NCI-H1436 treated with DMSO at 0.1 percent for 48 hours (cell line): ENCODE measurements at places on chromosomes 6 and 20.

- DNase-seq = no peak
Measured at GRCh38 chr20:58707770-58708169, 15.2 kb downstream of the NPEPL1 start.

- no peak for DNase-seq
Measured at GRCh38 chr6:33505548-33506370, 51.4 kb downstream of the ZBTB9 start.

DNA sequence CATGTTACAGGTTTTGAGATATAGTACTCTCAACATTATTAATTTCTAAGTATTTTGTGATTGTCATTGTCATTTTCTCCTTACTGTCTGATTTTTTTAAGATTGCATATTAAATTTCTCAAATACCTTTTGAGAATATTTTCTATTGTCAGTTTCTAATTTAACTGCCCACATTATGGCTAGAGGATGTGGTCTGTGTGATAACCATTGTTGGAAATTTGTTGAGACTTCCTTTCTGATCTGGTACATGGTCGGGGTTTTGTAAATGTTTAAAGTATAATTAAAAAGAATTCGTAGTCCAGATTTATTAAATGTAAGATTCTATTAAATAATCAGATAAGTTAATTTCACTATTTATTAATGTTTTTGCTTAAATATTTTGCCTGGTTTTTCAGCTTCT, 60.1 kb downstream of the SLX4IP start:
- no peak for DNase-seq

DNA sequence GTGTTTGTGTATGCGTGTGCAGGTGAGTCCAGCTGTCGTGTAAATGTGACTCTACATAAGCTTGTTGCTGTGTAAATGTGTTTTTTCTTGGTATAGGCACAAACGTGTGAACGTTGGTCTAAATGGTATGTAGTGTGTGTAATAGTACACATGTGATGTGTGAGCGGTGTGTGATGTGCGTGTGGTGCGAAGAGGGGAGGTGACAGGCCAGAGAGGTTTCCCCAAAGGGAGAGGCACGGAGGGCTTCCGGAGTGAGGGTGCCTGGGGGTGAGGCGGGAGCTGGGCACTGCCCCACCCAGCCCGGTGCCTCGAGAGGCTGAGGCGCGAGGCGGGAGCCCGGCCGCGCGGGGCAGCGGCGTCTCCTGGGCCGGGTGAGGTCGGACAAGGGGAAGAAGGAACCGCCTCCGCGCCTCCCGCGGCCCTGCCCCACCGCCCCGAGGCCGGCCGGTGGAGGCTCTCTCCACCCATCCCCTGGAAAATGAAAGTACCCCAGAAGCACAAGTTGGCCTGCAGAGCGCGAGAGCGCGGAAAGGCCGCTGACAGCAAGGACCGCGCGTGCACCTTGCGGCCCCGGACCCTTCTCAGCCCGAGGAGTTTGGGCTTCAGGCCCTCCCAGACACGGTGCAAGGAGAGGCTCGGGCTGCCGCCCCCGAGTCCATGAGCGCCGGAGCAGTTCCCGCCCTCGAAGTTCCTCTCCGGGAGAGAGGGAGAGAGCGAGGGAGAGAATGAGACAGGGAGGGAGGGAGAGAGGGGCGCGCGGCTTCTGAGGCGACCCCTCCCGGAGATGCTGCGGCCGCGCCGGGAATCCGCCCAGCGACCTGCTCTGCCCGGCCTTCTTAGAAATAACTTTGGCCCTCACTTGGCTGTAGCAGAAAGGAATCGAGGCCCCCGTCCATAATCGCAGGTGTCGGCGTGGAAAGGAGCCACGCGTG, 43.2 kb upstream of the OSTM1 start:
- no peak for DNase-seq

- DNase-seq = no peak
Measured at GRCh38 chr6:113458368-113459010, 398.7 kb upstream of the MARCKS start.

- DNase-seq = no peak
Measured at GRCh38 chr20:1870792-1871550, 24.2 kb upstream of the SIRPA start.

- DNase-seq = no peak
Measured at GRCh38 chr6:67608099-67608749, 1026.9 kb upstream of the ADGRB3 start.

GRCh38 chr6:119838043-119838442, 488.5 kb upstream of the MAN1A1 start:
- DNase-seq = no peak

DNA sequence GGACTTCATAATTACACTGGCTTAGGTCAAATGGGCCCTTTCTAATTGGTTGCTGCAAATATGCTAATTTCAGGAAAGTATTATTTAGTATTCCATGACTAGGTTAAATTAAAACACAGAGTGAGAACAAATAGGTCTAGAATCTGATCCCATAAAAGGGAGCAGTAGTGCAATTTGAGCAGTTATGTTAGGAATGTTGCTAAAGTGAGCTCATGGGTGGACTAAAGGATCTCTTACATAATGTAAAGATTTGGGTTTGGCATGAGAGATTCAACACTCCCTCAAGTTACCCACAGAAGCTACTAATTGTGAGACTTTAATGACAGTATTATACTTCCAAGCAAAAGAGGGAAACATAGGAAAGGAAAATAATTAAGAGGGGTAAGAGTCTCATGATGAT, 109.1 kb downstream of the C6orf58 start:
- no peak for DNase-seq

- no peak for DNase-seq
Measured at GRCh38 chr6:24933868-24934401, 1.8 kb downstream of the RIPOR2 start.

DNA sequence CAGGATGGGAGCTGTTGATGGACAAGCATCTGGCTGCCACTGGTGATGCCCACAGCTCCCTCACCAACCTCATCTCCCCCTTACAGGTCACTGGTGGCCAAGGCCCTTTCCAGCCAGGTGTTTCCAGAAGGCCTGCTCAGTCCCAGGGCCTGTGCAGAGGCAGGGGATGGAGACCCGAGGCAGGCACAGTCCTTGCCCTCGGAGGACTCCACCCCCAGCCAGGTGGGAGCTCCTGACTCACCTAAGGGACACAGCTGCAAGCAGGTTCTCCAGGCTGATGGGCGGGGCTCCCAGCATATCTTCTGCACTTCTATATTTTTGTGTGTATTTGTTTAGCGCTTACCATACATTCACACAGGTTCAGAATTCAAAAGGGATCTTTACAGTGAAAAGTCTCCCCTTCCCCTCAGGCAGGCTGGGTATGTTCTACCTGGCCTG, 17.4 kb downstream of the PRPH2 start:
- no peak for DNase-seq

DNA sequence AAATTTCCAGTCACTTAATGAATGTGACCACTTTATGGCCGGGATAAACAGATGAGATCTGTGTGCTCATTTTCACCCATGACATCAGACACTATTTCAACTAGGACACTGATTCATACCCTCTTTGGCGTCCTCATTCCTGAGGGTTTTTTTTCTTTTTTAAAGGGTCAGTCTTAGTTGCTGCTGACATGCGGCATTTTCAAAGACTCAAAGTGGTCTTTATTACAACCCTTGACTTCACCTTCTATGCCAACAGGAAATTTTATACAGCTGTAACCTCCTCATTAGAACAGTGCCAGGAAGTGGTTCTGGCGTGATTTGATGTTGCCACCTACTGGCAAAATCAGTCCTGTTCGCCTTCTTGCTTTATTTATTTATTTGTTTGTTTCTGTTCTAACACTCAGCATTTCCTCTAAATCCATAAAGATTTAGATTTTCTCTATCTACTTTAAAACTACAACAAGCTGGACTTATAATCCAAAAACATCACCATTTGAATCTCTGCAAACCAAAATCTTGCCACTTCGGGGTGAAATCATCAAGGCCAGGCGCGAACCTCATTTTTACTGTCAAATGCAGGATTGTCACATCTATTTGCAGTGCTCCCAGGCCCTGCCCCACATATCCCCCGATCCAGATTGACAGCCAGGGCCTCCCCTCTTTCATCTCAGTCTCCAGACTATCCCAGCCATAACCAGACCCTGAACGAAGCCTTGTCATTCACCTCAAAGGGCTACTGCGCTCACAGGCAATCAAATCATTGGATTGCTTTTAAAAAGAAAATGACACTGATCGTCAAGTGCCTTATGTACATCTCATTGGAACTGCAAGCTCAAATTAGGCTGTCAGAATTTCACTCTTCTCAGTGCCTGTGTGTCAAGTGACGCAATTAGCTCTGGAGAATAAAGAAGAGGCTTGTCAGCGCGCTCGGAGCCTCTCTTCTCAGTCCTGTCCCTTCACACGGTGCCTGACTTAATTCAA, 77.5 kb downstream of the C6orf118 start:
- no peak for DNase-seq

GRCh38 chr6:170099387-170099786, 191.5 kb downstream of the DLL1 start:
- DNase-seq = no peak

GRCh38 chr6:37141281-37142049, 28.5 kb upstream of the PIM1 start:
- no peak for DNase-seq

GRCh38 chr6:17418281-17419188, 25.1 kb downstream of the CAP2 start:
- DNase-seq = no peak

DNA sequence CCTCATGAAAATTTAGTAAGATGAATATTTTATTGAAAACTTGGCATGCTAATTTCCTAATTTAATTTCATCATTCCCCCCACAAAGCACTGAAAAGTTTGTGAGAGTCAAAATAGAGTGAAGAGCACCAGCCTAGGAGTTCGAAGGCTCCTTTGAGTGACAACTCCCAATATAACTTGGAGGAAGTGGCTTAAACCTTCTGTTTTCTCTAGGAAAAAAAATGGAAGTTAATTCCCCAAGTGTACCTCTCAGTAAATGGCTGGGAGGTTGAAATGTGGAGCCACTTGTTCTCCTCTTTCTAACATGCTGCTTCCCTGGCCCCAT, 107.3 kb downstream of the MAP3K7 start:
- no peak for DNase-seq

DNA sequence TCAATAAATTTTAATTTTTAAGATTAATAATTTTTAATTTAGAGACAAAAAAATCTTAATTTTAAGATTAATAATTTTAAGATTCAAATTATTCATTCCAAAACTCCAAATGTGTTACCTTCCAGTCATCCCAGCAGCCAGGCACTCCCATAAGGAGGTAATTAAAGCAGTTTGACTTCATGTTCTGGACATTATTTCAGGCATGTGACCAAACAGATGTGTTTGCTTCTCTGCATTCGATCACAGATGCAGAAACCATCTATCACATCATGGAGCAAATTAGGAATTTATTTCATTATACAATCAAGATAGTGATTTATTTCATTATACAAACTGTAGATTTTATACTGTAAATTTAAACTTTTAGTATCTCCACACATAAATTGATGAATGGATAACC, 150.3 kb downstream of the AKAP7 start:
- DNase-seq = no peak

GRCh38 chr6:144590532-144590931, 305.4 kb downstream of the UTRN start:
- no peak for DNase-seq

DNA sequence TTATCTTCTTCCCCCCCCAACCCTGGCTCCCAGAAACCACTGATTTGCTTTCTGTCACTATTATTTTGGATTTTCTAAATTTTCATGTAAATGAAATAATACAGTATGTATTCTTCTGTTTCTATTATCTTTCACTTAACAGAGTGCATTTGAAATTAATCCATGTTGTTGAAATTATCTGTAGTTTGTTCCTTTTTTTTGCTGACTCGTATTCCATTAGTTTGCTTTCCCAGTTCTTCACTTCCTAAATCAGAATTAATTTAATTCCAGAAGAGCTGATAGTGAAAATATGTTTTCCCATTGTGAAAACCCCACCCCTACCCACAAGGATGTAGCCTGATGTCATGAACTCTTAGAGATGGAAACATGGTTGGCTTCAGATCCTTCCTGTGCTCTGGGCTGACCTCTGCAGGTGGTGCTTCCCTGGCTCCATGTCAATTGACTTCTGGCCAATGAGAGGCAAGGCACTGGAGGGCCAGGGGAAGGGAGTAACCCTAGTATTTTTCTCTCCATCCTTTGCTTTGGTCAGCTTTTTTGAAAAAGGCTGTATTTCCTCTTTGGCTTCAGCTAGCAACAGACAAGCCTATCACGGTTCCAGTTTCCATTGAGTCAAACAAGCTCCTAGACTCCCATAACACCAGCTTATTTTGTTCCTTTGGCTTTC, 244.4 kb upstream of the HSF2 start:
- no peak for DNase-seq

GRCh38 chr20:9200620-9201019, 131.7 kb downstream of the PLCB4 start:
- DNase-seq = no peak

- no peak for DNase-seq
Measured at GRCh38 chr20:53829255-53829723, 235.7 kb upstream of the ZNF217 start.

DNA sequence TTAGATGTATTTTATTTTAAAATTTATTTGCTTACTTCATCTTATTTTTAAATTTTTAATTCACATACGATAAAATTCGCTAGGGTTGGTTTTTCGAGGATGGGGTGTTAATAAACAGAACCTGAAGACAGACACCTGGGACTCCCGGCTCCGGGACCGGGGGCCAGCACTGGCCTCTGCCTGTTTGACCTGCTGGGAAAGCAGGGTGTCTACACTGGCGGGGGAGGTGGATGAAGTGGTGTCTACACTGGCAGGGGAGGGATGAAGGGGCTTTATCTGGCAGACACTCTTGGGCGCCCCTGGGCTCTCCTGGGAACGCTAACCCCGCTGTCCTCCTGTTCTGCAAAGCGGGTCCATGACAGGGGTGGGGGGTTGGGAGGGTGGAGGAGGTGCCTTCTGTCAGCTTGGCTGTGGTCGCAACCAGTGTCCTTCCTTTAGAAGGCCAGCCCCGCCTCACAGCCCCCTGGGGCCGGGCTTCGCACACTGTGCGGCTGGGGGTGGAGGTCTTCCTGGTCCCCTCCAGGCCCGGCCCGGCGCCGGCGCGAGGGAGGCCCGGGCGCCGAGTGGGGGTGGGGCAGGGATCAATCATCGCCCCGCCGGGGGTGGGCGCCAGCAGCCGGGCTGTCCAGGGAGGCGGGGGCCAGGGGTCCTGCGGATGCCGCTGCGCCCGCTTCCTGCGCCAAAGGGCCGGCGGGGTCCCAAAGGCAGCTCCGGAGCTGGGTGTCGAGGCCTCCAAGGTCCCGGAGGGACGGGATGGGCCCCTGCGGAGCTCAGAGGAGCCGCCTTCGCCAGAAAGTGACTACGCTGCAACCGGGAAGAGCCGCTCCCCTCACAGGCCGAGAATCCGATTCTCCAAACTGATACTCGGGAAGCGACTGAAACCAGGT, 1.8 kb downstream of the GATA5 start:
- DNase-seq = no peak

- no peak for DNase-seq
Measured at GRCh38 chr20:3932277-3932676, 43.1 kb downstream of the PANK2 start.

- no peak for DNase-seq
Measured at GRCh38 chr20:56348305-56348693, 10.5 kb upstream of the FAM210B start.
